ENCODE measurements at places on chromosomes 3 and 15.

GRCh38 chr3:18650731-18651130 is 225.6 kb upstream of the SATB1 start:
- no peak for DNase-seq

GRCh38 chr3:42229942-42230688 is 35.9 kb downstream of the CCK start:
- DNase-seq, result no peak

DNA sequence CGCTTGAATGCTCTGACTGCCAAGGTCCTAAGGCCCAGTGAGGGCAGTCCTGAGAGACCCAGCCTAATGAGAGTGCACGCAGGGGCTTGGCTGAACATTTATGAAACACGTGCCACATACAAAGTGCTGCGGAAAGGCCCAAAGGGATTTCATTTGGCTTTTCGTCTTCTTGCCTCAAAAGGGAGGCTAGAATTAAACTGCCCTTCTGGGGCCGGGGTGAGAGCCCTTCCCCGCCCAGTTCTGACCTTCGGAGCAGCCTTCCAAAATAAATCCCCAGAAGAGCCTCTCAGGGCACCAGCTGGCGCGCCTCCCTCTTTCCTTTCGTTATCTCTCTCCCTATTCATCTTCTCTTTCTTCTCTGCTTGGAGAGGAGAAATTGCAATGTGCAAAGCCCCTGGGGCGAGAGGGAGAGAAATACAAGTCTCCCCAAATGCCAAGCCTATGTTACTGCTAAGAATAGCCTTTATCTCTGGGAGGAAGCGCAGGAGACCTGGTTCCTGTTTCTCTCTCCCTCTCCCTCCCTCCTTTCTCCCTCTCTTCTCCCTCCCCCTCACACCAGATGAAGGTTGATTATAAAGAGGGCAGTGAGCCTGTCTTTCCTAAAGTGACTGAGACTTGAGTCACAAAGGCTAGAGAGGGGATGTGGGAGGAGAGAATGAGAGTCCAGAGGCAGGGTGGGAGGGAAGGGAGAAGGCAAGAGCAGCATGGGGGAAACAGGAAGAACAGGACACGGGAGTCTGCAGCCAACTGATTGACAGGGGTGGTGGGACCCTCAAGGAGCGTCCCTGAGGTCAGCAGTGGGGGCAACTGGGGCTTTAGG is 36.7 kb upstream of the NDUFB4 start:
- DNase-seq, result no peak

DNA sequence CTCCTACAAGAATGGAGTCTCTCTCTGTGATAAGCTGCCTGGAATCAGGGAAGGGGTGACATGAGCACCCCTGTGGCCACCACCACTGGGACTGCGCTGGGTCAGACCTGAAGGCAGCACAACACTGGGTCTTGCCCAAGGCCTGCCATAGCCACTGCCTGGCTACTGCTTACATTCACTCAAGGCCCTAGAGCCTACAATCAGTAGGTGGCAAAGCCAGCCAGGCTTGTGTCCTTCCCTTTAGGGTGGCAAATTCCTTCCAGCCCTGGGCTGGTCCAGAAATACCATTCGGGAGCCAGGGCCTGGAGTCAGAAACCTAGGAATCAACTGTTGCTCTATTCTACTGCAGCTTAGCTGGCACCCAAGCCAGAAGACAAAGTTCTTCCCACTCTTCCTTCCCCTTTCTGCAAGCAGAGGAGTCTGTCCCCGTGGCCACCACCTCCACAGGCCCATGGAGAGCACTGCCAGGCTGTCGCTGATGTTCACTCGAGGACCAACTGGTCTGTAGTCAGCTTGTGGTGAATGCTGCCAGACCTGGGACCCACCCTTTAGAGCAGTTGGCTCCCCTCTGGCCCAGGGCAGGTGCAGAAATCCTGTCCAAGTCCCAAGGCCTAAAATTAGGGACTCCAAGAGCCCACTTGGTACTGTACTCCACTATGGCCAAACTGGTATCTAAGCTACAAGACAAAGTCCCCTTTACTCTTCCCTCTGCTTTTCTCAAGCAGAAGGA is 307.4 kb downstream of the THSD4 start:
- no peak for DNase-seq

DNA sequence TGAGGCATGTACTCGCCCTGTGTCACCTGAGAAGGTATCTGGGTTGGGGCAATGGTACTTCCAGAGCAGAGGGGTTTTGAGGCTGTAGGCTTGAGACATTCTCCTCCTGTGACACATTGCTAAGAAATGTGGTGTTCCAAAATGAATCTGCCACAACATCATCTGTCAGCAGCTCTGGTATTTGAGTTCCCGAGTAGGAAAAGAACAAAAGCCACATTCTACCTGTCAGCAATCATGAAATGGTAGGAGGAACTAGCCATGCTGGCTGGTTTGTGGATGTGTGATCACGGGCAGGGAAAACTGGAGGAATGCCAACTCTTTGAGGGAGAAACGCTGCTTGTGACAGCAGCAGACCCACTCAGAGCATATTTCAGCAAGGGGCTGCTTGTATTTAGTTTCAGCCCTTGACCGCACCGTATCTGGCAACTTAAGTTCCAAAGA is 579.4 kb upstream of the TBL1XR1 start:
- no peak for DNase-seq

DNA sequence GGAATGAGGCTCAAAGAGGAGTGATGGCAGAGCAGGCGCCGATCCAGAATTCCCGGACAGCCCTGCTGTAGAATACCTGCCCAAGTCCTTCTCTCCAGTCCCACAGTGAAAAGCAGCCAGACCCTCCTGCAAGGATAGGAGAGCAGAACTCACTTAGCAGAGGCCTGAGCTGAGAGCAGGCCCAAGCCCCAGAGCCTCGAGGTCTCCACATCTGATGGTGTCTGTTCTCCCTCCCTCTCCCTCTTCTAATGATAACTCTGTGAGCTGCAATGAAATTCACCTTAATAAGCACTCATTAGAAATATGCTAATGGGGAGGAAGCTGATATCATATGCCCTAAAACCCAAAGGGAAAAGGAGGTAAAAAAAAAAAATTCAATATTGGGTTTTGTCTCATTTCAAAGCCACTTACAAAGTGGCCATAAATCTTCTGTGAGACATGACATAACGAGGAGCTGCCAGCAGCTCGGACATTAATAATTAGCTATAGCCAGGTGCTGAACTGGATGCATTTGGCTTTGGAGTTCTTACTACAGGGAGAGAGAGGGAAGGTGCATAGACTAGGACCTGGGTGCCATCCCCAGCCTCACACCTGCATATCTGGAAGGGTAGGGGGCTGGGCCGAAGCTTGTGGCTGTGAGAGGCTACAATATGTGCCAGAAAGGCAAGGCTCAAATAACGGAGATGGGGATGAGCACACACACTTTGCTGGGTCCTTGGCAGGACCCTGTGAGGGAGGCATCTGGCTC is 108.4 kb downstream of the MEGF11 start:
- no peak for DNase-seq

GRCh38 chr3:64450396-64450956 is 225.2 kb upstream of the PRICKLE2 start:
- DNase-seq, result no peak

DNA sequence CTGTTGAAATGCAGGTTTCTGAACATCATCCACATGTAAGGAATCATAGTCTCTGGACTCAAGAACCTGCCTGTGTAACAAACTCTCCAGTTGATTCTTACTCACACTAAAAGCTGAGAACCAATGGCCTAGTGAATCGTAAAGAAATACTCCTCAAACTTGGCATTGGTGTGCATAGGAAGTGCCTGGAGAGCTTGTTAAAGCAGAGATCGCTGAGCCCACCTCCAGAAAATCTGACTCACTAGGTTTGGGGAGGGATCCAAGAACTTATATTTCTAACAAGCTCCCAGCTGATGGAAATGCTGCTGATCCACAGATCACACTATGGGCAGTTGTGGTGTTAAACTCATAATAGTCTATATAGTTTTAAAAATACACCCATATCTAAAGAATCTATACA is 55.8 kb upstream of the LMCD1 start:
- DNase-seq, result no peak

DNA sequence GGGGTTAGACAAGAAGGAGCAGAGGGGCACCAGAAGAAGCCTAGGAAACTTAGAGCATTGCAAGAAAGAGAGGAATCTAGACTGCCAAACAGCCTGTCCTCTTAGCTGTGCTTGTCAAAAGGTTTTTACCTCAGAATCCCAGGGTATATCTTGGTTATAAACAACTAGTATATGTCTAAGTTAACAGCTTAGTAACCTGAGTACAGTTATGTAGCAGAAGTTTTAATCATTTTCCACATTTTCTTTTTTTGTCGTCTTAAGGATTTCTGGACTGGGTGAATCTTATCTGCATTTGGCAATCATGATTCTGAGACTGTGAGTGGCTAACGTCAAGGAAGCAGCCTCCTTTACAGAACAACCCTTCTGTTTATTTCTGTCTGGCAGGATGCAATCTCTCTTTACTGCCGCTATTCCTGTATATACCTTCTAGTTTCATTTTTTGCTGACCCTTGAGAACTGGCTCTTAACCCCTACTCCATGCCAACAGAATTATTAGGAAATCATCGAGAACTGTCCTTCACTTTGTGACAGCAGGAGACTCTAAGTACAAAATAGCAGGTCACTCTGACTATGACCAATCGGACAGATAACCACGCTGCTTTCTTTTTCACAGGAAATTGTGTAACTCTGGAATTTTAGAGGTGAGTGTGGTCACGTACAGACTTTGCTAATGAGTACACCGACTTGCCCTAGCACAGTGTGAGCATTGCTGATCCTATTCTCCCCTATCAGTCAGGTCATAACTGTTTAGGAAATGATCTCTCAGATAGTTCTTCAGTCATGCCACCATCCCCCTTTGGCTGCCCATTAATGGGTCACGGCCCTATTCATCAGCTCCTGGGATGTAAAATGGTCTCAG is 3.3 kb upstream of the CP start:
- peak; percentile 24 for DNase-seq

DNA sequence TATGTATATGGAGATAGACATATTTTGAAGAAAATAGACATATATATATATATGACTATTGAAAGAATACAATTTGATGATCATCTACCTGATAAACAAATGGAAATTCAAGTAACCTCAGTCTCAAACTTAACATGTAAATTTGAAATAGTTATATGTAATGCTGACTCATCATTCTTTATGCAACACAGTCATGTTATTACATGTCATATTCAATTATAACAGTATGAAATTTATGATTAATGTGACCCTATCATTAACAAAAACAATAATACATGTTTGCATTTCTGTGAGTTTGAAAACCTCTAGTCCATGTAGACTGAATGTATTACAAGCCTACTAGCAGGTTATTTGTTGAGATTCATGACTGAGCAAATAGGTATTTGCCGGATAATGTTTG is 204.1 kb downstream of the CADM2 start:
- DNase-seq, result no peak

- no peak for DNase-seq
These were observed 2.2 kb downstream of the NPTN start for GRCh38 chr15:73630921-73631362.

DNA sequence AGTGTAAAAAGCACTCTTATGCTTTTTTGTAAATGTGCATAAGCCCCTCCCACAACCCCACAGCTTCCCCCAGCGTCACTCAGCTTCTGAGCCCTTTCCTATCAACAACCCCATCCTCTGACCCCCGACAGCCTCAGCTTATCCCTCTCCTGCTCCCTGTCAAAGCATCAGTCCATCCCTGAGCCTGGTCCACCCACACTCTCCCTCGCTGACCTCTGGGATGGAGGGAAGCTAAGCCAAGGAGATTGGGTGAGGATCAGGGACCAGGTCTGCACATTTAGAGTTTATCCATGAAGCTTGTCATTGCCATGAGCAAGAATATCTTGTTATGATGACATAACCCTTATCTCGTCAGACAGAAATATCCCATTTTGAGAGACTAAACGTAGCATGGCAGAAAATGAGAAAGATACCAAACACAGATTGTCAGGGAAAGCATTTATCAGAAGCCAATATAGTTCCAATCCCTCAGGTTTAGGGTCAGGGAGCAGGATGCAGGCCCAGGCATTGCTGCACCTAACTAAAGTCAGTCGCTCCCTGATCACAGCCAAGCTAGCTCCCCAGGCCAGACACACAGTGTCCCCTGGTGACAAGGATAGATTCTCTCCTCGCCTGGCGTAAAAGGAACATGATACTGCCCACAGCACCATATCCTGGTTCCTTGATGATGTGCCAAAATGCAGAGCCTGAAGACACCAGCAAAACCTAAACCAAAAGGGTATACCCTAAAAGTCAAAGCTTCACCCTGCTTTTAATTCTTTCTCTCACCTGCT is 66.9 kb downstream of the DCLK3 start:
- DNase-seq, result no peak

DNA sequence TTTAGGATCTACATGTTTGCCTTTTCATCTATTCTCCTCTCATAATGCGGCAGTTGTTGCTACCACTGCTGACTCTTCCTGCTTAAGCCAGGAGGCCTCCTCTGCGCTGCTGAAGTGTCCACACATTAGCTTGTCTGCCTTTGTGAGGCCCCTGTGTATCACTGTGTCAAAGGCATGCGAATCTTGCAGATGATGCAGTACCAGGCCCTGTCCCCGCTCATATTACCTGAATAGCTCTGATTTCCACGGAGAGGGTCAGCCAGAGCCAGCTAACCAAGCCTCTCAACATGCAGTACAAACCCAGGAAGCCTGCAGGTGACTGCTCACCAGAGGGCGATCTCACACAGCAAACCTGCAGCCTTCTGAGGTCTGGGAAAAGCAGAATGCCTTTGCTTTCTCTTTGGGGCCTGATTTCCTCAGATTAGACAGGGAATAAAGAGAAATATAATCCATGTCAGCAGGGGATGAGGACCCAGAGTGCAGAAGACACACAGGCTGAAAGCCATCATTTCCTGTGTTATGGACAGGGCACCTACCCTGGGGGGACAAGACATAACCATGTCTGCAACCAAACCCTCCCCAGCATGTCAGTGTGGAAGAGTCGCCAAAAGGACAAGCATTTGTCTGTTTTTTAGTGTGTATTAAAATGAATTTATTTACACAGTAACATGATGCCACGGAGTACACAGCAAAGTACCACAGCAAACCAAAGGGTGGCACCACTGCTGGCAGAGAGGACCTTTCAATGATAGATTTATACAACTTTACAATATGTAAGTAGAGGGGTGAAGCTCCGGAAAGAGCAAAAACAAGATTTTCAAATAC is 36.8 kb upstream of the TSPAN3 start:
- no peak for DNase-seq

DNA sequence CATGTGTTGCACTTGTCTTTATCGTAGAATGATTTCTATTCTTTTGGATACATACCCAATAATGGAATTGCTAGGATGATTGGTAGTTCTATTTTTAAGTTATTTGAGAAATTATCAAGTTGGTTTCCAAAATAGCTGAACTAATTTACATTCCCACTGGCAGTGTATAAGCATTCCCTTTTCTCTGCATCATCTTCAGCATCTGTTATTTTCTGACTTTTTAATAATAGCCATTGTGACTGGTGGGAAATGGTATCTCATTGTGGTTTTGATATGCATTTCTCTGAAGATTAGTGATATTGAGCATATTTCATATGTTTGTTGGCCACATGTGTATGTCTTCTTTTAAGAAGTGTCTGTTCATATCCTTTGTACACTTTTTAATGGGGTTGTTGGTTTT is 81.7 kb upstream of the NUDT16 start:
- DNase-seq, result no peak

- DNase-seq, result no peak
These were observed 951.6 kb downstream of the TUSC7 start for GRCh38 chr3:117660941-117661817.

GRCh38 chr15:99474909-99475753 is 90.7 kb upstream of the MEF2A start:
- no peak for DNase-seq

Data from GM12892 (cell line).